ENCODE measurements at places on chromosomes 6 and 20.
A peak's percentile ranks its signal among the peaks of the same experiment; 100 is the strongest.

- DNase-seq: peak; percentile 62
These were observed 23.6 kb downstream of the PKHD1 start for GRCh38 chr6:52063584-52064344.

GRCh38 chr6:133289733-133290306 lies 48.7 kb downstream of the EYA4 start:
- DNase-seq: no peak

GRCh38 chr20:8523684-8524083 lies 391.6 kb downstream of the PLCB1 start:
- DNase-seq: no peak

- no peak for DNase-seq
These were observed 45.1 kb downstream of the CGA start for GRCh38 chr6:87049779-87050178.

DNA sequence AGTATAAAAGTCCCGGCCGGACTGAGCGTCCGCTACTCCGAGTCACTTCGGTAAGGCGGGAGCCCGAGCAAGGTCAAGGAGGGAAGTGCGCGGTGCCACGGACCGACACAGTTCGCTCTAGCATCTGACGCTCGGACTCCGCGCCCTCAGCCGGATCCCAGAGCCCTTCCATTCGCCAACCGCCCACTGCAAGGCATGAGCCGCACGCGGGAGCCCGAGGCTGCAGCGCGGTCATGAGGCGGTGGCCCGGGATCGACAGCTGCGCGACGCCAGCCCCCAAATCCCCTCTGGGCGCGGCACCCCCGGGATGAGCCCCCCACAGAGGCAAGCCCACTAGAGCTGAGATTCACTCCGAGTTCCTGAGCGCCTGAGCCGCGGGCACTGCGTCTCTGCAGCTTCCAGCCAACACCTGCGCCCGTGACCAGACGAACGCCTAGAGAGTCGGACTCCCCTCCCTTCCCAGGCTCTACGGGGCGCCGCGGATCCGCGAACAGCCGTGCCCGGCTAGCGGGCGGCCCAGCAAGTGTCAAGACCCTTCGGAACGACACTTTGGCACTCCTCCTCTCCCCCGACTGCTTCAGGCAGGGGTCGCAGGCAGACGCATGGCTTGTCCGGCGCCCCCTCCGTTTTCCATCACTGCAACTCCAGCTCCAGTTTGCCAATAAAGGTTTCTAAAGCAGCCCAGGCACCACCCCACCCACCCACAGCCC lies 725 bp upstream of the ISM1 start:
- DNase-seq: peak; percentile 45

DNA sequence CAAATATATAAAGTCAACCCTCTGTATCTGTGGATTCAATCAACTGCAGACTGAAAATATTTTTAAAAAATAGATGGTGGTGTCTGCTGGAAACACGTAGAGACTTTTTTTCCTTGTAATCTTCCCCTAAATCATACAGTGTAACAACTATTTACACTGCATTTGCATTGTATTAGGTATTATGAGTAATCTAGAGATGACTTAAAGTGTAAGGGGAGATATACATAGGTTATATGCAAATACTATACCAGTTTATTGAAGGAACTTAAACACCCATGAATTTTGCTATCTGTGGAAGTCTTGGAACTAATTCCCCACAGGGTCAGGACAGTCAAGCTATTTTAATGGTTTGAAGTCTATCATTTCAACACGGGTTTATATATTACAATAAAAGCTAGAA lies 10.2 kb downstream of the HDAC2 start:
- no peak for DNase-seq

DNA sequence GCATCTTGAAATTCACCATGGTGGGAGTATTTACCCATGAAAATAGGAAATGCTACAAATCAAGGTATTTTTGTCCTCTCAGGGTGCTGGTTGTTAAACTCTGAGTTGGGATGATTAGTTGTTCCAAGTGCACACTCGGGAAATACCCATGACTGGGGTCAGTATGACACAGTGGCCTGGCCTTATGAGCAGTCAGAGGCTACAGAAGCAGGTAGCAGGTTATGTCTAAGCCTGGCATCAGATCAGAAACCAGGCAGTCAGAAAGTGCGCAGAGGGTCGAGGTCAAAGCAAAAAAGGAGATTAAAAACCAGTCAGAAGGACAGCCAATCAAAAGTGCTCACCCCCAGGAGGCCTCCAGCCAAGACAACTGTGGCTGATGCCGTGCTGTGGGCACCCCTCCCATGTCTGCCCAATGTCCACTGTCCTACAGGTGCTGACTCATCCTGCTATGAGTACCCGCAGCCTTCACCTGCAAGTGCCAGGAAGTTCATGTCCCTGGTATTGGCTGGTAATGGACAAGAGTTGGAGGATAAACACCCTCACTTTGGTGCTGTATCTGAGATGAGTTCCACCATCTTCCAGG lies 117.4 kb upstream of the SLC24A3 start:
- DNase-seq: no peak

DNA sequence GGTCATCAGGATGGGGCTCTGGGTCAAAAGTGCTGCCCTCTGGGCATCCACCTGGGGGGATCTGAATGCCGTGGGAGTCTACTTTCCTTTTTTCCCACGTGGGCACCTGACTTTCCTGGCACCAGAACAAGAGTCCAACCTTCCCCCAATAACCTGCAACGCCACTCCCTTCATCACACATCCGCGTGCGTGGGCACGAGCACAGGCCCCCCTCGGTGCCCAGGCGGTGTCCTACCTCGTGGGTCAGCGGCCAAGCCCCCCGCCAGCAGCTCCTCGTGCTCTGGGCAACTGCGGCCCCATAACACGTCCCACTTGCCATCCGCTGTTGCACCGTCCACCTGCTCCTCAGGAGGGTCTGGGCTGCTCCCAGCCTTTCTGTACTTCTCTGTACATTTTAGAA lies 87.0 kb downstream of the YTHDF1 start:
- DNase-seq: no peak

GRCh38 chr6:126422912-126423311 lies 83.0 kb downstream of the CENPW start:
- DNase-seq: no peak

DNA sequence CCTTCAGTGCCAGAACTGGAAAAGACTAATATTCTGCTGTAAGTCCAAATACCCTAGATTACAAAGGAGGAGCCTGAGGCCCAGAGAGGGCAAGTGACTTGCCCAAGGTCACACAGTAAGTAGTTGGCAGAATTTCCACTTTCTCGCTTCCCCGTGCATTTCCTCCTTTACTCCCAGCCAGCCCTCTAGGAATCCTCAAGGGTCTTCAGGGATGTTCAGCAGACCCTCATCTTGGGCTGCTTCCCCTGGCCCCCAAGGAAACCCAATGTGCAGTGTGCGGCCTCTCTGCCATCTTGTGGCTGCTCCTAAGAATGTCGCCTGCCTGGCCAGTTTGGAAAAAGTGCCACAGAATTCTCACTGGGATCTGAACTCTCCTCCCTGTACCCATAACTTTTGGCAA lies 217.7 kb upstream of the LRFN2 start:
- DNase-seq: no peak

DNA sequence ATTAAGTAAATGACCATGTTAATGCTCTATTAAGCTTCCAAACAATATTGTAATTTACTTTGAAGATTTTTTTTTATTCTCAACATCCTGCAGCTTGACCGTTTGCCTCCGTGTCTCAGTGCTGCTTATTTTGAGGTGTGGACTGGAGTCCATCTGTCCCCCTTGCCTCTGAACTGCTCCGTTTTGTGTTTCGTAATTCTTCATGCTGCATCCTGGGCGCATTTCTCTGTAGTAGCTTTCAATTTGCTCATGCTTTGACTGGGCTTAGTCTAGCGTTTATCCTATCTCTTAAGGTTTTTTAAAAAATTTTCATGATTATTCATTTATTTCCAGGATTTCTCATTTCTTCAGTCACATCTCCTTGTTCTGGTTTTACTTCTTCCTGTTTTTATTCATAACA lies 37.8 kb downstream of the PTPN1 start:
- no peak for DNase-seq

DNA sequence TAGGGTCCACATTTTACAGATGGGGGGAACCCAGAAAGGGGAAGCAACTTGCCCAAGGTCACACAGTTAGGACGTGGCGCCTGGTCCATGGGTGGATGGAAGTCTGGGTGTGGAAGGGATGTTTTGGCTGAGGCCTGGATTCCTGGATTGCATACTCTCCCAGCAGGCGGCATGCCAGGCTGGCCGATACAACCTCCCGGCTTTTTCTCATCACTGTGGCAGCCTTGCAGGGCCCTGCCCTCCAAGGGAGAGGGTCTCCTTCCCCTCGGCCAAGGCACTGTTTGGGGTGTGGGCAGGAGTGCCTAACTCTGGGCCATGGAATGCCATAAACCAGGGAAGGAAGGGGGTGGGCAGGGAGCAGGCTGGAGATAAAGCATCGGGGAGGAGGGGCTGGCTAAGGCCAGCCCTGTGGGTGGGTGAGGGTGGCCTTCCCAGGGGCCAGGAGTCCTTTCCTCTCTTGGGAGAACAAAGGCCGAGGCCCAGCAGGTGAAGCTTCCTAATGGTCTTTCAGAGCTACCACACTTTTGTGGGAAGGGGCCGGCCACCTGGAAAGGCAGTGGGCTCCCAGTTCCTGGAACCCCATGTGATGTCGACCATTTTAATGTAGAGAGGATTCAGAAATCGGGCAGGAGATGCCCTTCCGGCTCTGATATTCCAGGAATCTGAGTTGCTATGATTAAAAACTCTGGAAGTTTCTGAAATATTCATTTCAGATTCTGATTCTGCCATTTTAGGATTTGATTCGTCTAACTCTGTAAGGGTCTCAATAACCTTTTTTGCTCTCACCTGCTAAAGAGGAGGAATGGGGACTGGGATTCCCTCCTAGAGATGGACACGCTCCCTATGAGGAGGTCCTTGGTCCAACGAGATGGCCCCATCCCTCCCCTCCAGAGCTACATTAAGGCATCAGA lies 4.2 kb downstream of the FOXS1 start:
- DNase-seq: no peak

- no peak for DNase-seq
These were observed 80.5 kb downstream of the SMPDL3A start for GRCh38 chr6:122869437-122870024.

DNA sequence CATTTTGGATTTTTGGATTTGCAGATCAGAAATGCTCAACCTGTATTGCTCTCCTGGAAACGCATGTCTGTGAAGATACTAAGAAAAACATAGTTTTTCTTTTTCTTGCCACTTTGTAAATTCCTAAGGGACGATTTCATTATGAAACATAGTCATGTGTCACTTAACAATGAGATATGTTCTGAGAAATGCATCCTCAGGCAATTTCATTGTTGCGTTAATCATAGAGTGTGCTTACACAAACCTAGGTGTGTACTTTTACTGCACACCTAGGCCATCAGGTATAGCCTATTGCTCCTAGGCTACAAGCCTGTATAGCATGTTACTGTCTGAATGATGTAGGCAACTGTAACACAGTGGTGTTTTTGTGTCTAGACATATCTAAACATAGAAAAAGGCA lies 13.4 kb upstream of the THEMIS start:
- DNase-seq: no peak

DNA sequence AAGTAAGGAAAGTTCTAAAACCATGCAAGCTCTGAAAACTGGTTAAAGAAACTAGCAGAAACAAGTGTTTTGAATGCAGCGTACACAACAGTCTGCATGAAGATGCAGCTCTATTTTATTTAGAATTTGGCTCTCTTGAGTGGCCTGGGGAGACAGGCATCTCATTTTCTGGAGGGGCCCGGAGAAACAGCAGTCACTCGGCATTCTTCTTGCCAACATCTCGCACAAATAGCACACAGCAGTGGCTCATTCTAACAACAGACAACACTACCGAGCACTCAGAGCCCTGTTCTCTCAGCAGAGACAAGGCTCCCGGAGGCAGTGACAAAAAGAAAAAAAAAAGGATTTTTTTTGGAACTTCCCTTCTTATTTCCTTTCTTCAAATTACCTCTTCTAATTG lies 108.5 kb upstream of the STMND1 start:
- no peak for DNase-seq

- DNase-seq: no peak
These were observed 10.8 kb downstream of the ACTR5 start for GRCh38 chr20:38759106-38759505.

DNA sequence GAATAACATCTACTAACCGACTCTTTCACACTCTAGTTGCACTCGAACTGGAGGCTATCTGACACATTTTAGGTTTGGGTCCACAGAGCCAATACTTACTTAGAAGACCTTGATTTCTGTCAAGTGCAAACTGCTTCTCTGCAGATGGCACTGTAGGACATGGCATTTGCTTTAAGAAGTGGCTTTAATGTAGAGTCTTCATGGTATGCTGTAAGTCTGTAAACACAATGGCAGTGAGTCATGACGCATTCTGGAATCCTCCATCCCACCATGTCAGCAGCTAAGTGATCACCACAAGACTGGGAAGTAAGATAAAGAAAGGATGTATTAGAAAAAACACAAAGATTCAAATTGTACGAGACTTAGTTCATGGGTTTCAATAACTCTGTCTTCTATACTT lies 377.0 kb upstream of the NOX3 start:
- DNase-seq: no peak

All from activated naive CD8-positive, alpha-beta T cell treated with anti-CD3 and anti-CD28 coated beads, Interleukin-2, amount 50 U/mL, for 24 hours (primary cell).